ENCODE measurements at places on chromosomes 2 and 18.

- H3K4me1 ChIP-seq, result peaks cover 6% of the 10 kb centered on the region
- DNase-seq, result no peak
- no peak overlapping the region for H3K27ac ChIP-seq
- no peak overlapping the region for H3K4me3 ChIP-seq
- H3K27me3 ChIP-seq, result no peaks in the 10 kb centered on the region
- no peaks in the 10 kb centered on the region for H3K36me3 ChIP-seq
Measured at GRCh38 chr2:1910592-1911246, 166.4 kb upstream of the PXDN start.

- no peaks in the 10 kb centered on the region for H3K36me3 ChIP-seq
- H3K4me3 ChIP-seq, result no peak overlapping the region
- no peak overlapping the region for H3K27ac ChIP-seq
- no peaks in the 10 kb centered on the region for H3K4me1 ChIP-seq
Measured at GRCh38 chr2:153291718-153292117, 186.8 kb downstream of the RPRM start.

- H3K4me3 ChIP-seq, result no peak overlapping the region
- no peak for DNase-seq
- H3K4me1 ChIP-seq, result peaks cover 4% of the 10 kb centered on the region
- H3K27ac ChIP-seq, result peak overlapping the region; percentile 36
Measured at GRCh38 chr2:26068602-26069298, 34.9 kb downstream of the RAB10 start.

DNA sequence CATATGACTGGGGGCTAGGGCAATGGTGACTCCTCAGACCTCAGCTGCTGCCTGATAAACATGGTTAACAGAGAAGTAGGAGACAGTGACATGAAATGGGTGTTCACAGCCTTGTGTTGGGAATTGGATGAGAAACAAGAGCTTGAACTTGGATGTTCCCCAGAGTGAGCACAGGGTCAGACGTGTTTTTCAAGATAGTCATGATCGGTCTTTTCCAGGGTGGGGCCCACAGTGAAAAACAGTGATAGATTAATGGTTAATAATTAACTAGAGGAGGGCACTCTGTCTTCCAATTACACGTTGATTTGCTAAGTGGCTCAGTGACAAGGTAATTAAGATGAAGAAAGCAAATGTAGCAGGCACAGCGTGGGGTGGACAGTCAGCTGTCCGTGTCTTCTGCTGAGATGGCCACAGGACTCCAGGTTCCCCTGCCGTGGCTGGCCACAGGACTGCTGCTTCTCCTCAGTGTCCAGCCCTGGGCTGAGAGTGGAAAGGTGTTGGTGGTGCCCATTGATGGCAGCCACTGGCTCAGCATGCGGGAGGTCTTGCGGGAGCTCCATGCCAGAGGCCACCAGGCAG, at the start of gene UGT1A3:
Gene UGT1A3, plus strand, starts transcription at position 320 of the 579 bp plus-strand sequence. Its CDS starts 85 bp downstream, at position 405.
- no peaks in the 10 kb centered on the region for H3K27me3 ChIP-seq
- H3K27ac ChIP-seq, result no peak within 1 kb of the TSS
- no peak for DNase-seq
- H3K36me3 ChIP-seq, result peaks cover 19% of the 10 kb centered on the region
- no peaks in the 10 kb centered on the region for H3K4me1 ChIP-seq

DNA sequence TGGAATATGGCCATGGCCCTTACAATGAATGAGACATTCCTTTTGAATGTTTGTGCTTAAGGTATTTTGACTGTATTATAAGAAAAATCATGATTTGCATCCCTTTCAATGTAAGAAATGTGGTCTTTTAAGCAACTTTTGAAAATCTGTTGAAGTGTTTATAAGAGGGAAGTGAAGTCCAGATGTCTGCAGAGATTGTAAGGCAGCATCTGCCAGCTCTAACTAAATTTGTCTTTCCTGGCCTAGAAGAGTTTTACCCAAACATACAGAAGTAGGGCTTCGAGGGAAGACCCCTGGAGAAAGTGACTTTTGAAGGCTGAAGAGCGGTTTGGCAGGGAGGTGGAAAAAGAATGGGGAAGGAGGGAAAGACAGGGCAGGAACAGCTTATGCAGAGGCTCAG, 12.2 kb downstream of the EML6 start:
- no peaks in the 10 kb centered on the region for H3K27me3 ChIP-seq
- no peak overlapping the region for H3K4me3 ChIP-seq
- H3K27ac ChIP-seq, result no peak overlapping the region

DNA sequence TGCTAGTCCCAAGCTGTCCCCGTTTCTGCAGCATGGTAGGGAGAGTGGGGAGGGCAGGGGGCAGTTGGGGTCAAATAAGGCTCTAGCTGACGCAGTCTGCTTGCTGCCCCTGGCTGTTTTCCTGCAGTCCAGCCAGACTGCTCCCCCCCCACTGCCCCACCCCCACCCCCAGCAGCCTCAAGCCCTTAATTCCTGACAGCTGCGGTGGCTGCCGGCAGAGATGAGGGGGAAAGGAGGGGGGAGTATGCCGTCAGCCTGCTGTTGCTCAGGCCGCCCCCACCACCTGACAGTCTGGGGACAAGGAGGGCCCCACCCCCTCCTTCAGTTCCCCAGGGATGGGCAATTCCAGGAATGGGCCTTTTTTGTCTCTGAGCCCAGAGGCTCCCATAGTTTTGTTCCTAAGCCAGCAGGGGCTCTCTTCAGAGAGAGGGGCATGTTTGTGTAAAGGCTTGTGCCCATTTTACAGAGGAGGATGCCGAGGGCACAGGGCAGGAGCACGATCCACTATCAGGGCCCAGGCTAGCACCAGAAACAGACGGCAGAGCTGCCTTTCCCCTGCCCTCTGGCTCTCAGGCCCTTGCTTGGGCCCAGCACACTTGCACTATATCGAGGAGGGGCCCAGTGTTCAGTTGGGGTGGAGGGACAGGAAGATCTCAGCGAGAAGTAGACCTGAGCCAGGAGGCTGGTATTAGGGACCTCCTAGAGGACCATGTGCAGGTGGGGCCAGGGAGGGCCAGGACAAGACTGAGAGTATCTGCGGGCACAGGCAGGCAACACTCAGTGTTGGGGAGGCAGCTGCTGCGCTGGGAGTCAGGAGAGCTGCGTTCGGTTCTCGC, 1.5 kb upstream of the WNT10A start:
- no peaks in the 10 kb centered on the region for H3K27me3 ChIP-seq
- peaks cover 56% of the 10 kb centered on the region for H3K4me1 ChIP-seq
- no peak overlapping the region for H3K4me3 ChIP-seq
- H3K36me3 ChIP-seq, result no peaks in the 10 kb centered on the region

DNA sequence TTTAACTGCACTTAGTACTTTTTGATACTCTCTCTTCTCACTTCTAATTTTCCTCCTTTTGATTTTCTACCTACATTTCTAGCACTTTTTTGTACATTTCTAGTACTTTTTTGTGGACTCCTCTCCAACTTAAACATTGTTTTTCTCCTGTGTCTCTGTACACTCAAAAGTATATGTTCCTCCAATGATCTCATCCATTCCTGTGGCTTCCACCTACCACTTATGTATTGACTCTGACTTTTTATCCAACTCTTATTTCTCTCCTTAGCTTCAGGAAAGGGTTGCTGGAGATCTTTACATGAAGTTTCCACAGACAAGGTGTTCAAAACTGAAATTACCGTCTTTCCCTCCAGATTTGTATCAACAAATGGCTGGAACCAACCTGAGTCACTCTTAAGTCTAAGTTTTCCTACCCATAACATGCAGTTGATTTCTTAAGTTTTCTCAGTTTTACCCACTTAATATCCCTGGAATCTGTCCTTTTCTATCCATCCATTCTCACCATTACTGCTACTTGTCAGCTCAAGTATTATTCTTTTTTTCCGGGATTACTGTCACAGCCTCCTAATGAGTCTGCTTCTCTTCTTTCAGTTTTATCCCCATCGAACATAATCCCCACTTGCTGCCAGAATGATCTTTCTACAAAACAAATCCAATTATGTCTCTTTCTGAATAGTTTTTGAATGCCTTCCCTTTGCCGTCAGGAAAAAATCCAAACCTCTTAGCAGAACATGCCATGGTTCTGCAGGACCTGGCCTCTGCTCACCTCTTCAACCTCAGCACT, 22.6 kb upstream of the PELI1 start:
- peaks cover 19% of the 10 kb centered on the region for H3K4me1 ChIP-seq
- no peaks in the 10 kb centered on the region for H3K36me3 ChIP-seq
- H3K27ac ChIP-seq, result no peak overlapping the region
- no peak overlapping the region for H3K4me3 ChIP-seq
- H3K27me3 ChIP-seq, result no peaks in the 10 kb centered on the region

GRCh38 chr2:241300000-241300399, 15.5 kb downstream of the HDLBP start:
- H3K4me1 ChIP-seq, result no peaks in the 10 kb centered on the region
- H3K36me3 ChIP-seq, result no peaks in the 10 kb centered on the region
- H3K27ac ChIP-seq, result no peak overlapping the region
- H3K4me3 ChIP-seq, result no peak overlapping the region

DNA sequence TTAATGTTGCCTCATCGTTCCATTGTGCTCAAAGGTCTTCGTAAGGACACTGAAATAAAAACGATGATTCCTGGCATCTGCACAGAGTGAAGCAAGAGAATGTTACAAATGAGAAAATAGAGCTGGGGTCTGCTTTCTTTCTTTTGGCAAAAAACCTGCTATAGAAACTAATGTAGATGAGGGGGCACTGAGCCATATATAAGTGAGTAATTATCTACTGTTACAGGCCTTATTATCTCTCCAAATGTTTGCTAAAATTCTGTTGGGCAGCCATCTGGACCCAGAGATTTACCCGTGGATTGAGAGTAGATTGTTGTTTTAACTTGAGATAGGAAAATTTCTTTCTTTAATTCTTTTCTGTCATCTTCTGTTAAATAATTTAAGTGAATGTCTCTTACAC, 472.5 kb upstream of the PIK3C3 start:
- no peak for DNase-seq
- H3K4me1 ChIP-seq, result no peaks in the 10 kb centered on the region
- no peak overlapping the region for H3K27ac ChIP-seq

- DNase-seq, result no peak
- no peaks in the 10 kb centered on the region for H3K36me3 ChIP-seq
- H3K27ac ChIP-seq, result no peak overlapping the region
- no peaks in the 10 kb centered on the region for H3K27me3 ChIP-seq
- H3K4me1 ChIP-seq, result peaks cover 8% of the 10 kb centered on the region
- no peak overlapping the region for H3K4me3 ChIP-seq
Measured at GRCh38 chr2:46863882-46864281, 51.7 kb downstream of the MCFD2 start.

DNA sequence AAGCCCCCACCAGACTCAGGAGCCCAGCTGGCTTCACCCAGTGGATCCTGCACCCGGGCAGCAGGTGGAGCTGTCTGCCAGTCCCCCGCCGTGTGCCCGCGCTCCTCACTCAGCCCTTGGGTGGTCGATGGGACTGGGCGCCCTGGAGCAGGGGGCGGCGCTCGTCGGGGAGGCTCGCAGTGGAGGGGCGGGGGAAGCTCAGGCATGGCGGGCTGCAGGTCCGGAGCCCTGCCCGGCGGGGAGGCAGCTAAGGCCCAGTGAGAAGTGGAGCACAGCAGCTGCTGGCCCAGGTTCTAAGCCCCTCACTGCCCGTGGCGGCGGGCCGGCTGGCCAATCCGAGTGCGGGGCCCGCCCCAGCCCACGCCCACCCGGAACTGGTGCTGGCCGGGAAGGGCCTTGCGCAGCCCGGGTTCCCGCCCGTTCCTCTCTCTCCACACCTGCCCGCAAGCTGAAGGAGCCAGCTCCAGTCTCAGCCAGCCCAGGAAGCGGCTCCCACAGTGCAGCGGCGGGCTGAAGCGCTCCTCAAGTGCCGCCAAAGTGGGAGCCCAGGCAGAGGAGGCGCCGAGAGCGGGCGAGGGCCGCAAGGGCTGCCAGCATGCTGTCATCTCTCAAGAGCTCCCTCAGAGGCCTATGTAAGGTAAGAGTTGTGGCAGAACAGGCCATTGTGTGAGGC, 1307.8 kb upstream of the TMEFF2 start:
- H3K27ac ChIP-seq, result no peak overlapping the region
- H3K4me3 ChIP-seq, result no peak overlapping the region
- no peaks in the 10 kb centered on the region for H3K4me1 ChIP-seq
- H3K36me3 ChIP-seq, result no peaks in the 10 kb centered on the region
- DNase-seq, result no peak

- H3K4me1 ChIP-seq, result no peaks in the 10 kb centered on the region
- no peak for DNase-seq
- no peaks in the 10 kb centered on the region for H3K27me3 ChIP-seq
- H3K27ac ChIP-seq, result no peak overlapping the region
- no peaks in the 10 kb centered on the region for H3K36me3 ChIP-seq
Measured at GRCh38 chr18:58355243-58355642, 273.6 kb downstream of the ALPK2 start.

- no peaks in the 10 kb centered on the region for H3K4me1 ChIP-seq
- H3K36me3 ChIP-seq, result no peaks in the 10 kb centered on the region
- no peak overlapping the region for H3K27ac ChIP-seq
- peak; percentile 13 for DNase-seq
Measured at GRCh38 chr2:201208563-201209252, 25.8 kb downstream of the CASP10 start.

DNA sequence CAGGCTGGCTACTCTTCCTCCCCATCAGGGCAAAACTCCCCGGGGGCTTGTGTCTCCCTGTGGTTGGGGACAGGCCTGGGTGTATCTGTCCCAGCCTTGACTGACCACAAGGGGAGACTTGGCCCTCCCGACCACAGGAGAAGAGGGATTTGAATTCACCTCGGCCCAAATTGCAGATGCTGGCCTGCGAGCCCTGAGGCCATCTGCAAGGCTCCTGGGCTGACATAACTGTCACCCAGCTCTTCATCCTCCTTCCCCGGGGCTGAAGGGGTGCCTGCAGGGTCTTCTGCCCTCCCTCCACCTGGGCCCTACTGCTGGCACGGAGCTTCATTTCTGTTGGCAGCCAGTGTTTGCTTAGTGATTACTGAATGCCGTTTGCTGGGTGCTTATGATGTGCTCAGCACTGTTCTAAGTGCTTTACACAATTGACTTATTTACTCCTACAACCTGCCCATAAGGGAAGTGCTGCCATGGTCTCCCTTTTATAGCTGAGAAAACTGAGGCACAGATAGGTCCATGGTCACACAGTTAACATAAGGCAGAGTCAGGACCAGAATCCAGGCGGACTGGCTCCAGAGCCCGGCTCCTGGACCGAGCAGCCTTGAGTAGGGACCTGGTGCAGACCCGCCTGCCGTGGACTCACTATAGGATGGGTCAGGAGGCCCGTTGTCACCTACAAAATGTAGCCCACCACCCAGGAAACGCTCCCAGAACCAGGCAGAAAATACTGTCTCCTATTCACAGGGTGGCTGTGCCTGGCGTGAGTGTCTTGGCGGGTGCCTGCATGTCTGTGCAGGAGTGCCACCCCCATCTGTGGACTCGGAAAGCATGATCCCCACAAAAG, 18.9 kb downstream of the STEAP3 start:
- DNase-seq, result no peak
- H3K36me3 ChIP-seq, result no peaks in the 10 kb centered on the region
- peaks cover 41% of the 10 kb centered on the region for H3K4me1 ChIP-seq
- H3K27ac ChIP-seq, result no peak overlapping the region
- no peak overlapping the region for H3K4me3 ChIP-seq

- no peaks in the 10 kb centered on the region for H3K27me3 ChIP-seq
- peaks cover 1% of the 10 kb centered on the region for H3K36me3 ChIP-seq
- no peaks in the 10 kb centered on the region for H3K4me1 ChIP-seq
- peak overlapping the region; percentile 18 for H3K27ac ChIP-seq
- DNase-seq, result no peak
Measured at GRCh38 chr18:13520306-13520705, 206.1 kb downstream of the FAM210A start.

GRCh38 chr2:85340034-85340892, 12.5 kb upstream of the TGOLN2 start:
- H3K4me3 ChIP-seq, result no peak overlapping the region
- no peak overlapping the region for H3K27ac ChIP-seq
- H3K4me1 ChIP-seq, result peaks cover 10% of the 10 kb centered on the region
- DNase-seq, result no peak
- peaks cover 8% of the 10 kb centered on the region for H3K27me3 ChIP-seq
- peaks cover 13% of the 10 kb centered on the region for H3K36me3 ChIP-seq

- H3K4me1 ChIP-seq, result peaks cover 64% of the 10 kb centered on the region
- no peak overlapping the region for H3K4me3 ChIP-seq
Measured at GRCh38 chr2:85259101-85259590, 68.6 kb downstream of the TGOLN2 start.

GRCh38 chr18:59881728-59882656, 17.8 kb upstream of the PMAIP1 start:
- no peak overlapping the region for H3K4me3 ChIP-seq
- DNase-seq, result no peak
- H3K27ac ChIP-seq, result peak overlapping the region; percentile 47

Measured in esophagus squamous epithelium (tissue), 5 donors.